Epithelial cell of proximal tubule (primary cell): ENCODE measurements at places on chromosomes 6 and 20.

- no peak for DNase-seq
Observed at GRCh38 chr6:129575378-129576118, 134.4 kb downstream of the ARHGAP18 start.

DNA sequence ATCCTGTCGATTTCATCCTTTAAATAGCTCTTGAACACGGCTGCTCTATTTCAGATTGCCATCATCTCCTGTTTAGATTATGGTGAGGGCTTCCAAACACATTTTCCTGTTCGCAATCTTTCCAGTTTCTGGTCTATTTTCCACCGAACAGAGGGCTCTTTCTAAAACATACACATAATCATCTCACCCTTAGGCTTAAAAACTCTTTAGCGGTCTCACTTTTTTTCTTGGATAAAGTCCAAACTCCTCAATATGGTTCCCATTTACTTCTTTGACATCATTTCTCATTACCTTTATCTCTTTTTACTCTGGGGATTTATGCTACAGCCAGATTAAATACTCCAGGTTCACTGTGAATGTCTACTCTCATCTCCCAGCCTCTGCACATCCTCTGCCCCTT is 103.4 kb upstream of the STMND1 start:
- DNase-seq: no peak

DNA sequence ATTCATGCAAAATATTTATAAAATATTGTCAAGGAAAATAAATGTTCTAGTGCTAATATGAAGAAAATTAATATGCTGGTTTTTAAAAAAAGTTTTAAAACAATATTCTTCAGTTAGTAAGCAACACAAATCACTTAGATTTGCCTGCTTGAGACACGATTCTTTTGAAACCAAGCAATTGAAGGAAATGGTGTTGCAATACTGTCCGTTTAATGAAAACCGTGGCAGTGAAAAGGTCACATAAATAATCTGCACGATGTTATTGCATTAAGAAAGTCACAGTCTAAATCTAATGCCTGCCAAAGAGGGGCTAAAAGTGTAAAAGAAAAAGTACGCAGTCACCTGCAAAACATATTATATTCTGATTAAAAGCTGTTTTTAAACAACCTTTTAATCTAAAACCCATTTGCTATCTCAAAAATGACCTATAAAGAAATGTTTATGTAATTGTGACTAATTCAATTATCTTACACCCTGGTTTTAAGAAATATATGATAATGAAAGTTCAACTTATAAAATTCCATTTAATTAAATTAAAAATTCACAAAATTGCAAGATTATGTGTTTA is 143.0 kb downstream of the GMDS start:
- no peak for DNase-seq

GRCh38 chr20:31707994-31708735 is 14.5 kb downstream of the BCL2L1 start:
- no peak for DNase-seq

- DNase-seq: peak; percentile 90
Observed at GRCh38 chr6:158086504-158087223, 81.4 kb downstream of the SERAC1 start.

DNA sequence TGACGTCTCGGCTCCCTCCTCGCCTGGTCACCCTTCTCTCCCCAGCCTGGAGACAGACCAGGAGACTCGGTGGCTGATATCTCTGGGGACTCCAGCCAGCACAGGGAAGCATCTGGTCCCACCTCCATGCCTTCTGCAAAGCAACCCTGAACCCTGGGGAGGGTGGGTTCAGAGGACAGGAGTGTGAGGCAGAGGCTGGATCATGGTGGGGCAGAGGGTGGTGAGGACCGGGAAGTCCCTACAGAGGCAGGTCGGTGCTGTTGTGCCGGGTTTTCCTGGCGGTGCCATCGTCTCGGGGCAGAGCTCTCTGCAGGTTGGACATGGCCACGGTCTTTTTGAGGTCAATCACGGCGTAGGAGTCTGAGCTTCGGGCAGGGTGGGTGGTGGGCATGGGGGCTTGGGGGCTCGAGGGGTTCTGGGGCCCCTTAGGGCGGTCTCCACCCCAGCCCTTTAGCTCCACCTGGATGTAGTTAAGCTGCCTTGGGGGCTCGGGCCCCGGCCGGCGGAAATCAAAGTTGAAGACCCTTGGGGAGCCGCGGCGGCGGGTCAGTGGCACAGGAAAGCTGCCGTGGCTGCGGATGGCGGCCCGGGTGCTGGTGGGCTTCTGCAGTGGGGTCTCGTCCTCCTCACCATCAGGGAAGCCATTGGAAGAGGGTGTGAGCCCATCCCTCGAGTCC is 9.2 kb downstream of the FRS3 start:
- DNase-seq: no peak

DNA sequence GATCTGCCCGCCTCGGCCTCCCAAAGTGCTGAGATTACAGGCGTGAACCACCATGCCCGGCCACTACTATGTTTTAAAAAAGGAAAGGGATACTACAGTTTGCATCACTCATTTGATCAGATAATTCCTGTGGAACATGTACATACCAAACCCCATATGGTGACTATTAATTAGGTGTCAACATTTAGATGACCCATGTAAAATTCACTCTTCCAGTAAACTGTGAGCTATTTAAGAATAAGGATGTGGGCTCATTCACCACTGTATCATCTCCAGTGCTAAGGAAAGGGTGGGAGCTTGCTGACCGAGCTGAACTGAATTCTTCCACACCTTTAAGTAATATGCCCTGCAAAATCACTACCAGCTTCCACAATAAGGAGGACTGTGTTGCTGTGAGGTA is 127.5 kb downstream of the BTBD9 start:
- DNase-seq: no peak

DNA sequence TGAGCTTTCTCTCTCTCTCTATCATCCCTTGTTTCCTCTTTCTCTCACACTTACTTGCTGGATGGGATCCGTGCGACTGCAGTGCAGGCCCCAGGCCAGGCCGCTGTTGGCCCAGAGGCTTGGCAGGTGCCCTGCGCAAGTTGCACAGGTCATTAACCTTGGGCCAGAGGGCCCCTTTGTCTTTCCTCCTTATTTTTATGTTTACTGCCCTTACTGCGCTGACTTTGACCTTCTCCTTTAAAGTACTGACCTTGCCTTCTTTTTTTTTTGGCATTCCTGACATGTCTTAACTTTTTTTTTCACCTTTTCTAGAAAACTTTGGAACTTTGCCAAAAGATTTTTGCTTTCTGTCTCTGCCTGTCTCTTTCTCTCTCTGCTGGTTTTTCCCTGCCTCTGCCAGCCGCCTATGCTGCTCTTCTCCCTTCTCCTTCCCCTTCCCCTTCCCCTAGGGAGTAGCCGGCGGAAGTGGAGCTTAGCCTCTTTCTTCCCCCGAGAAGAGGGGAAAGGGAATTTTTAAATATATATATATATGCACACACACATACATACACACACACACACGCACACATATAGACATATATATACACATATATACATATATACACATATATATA is 59.6 kb upstream of the CDH4 start:
- no peak for DNase-seq
